ENCODE measurements at places on chromosomes 5 and 9. TPM values are rescaled to one million over a fixed set of nuclear protein-coding genes. Genes with fewer than 3 reads are reported as not detected.

The F2RL1 gene
- total RNA-seq, result 227 TPM

The PRDM12 gene
- 0.32 TPM for total RNA-seq

The RIGI gene
- total RNA-seq, result 2.5 TPM

The KCNT1 gene
- 0.02 TPM for total RNA-seq

The SLCO6A1 gene
- total RNA-seq, result not detected

The DAB2 gene
- 7.0 TPM for total RNA-seq

The PHYHD1 gene
- total RNA-seq, result 0.20 TPM

The HAVCR2 gene
- total RNA-seq, result 0.23 TPM

The POU5F2 gene
- total RNA-seq, result 0.02 TPM

The NINJ1 gene
- 85.6 TPM for total RNA-seq

The SLC9A3 gene
- 2.2 TPM for total RNA-seq

The CDH9 gene
- not detected for total RNA-seq

The LRRC19 gene
- total RNA-seq, result not detected

The QRFP gene
- total RNA-seq, result not detected

The PJA2 gene
- total RNA-seq, result 18.1 TPM

The ADAMTS2 gene
- 0.03 TPM for total RNA-seq

The C1QTNF2 gene
- 0.04 TPM for total RNA-seq

The SLCO4C1 gene
- total RNA-seq, result not detected

The SMIM33 gene
- total RNA-seq, result not detected

The PCDHGA5 gene
- 0.16 TPM for total RNA-seq

The SPATA31A7 gene
- total RNA-seq, result not detected

The PCDHB15 gene
- total RNA-seq, result 0.13 TPM

The SH2D3C gene
- total RNA-seq, result 0.08 TPM

The IFNA2 gene
- total RNA-seq, result not detected

The SIL1 gene
- 24.7 TPM for total RNA-seq

The SLC6A7 gene
- not detected for total RNA-seq

The LCN2 gene
- 3.4 TPM for total RNA-seq

Measured in A549 treated with AZD2906 at 1 μM for 4 hours (cell line).